ENCODE measurements at places on chromosomes 6 and 20.
A peak's percentile ranks its signal among the peaks of the same experiment; 100 is the strongest.

DNA sequence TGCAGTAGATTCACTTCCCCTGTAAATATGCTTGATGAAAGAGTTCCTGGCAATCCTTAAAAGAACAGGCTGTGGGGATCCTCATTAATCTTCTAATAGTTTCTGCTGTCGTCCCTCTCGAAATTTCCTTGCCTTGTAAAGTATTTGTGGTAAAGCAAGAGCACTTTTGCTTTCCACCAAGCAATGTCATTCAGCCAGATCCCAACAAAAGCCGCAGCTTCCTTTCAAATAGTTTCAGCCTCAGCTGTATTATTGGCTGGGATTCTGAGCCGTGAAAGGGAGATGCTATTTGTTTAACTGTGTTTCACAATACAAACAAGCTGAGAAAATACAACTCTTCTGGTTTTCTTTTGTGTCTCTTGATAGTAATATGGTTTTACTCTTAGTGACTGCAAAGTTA lies 48.9 kb upstream of the EPHA7 start:
- no peak for DNase-seq

DNA sequence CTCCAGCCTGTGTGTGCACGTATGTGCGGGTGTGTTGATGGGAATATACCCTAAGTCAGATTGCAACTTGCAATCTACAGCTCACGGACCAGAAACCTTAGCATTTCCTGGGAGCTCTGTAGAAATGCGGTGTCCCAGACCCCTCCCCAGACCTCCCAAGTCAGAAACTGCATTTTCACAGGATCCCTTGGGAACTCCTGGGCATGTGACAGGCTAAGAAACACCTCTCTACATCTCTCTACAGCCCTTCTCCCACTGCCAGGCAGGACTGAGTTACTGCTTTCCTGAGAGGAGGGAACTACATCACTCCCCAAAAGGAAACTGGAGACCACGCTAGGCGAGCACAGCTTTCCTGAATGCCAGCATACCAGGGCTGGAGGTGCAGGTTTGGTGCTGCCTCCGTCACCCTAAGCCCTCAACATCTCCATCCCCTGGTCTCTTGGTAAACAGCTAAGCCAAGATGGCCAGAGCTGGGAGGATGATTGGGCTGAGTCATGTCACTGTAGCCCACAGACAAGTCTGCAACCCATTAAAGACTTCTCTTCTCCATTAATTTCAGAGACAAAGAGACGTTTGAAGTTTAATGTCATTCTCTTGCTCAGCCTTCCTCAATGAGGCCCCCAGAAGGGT lies 194.4 kb downstream of the BMP7 start:
- DNase-seq, result no peak

DNA sequence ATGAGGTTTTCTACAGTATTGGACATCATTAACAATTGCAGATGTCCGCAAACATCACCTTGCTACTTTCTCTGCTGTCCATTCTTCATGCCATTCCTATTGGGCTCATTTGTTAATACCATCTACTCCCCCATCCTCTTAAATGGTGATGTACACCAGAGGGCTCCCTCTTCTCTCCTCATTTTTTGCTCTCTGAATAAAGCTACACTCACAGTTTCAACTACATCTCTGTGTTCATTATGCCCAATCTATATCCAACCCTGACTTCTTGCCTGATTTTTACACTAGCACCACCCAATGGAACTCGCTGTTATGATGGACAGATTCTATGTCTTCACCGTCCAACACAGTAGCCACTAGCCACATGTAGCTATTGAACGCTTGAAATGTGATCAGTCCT lies 288.1 kb upstream of the ID4 start:
- DNase-seq, result no peak

GRCh38 chr6:144156338-144156737 lies 6.0 kb downstream of the STX11 start:
- DNase-seq, result no peak

- DNase-seq, result peak; percentile 45
Measured at GRCh38 chr6:36933102-36933501, 21.4 kb upstream of the PI16 start.

DNA sequence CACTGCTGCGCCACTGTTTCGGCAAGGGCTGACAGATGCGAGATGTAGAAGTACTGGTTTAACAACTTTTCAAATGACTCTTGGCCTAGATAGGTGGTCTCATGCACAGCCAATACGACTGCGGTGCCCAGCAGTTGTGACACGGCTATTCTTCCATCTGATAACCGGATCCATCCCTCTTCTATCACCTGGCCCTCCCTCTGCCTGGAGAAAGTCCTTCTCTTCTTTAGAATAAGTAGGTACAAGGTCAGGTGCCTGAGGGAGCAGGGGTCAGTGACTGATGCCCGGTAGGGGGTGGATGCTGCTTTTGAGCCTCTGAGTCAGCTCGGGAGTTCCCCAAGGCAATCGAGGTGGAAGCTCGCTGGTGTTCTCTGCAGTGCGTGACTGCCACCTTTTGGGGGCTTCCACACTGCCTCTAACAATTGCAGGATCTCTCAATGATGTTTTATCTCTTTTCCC lies 166.8 kb upstream of the GRIK2 start:
- no peak for DNase-seq

DNA sequence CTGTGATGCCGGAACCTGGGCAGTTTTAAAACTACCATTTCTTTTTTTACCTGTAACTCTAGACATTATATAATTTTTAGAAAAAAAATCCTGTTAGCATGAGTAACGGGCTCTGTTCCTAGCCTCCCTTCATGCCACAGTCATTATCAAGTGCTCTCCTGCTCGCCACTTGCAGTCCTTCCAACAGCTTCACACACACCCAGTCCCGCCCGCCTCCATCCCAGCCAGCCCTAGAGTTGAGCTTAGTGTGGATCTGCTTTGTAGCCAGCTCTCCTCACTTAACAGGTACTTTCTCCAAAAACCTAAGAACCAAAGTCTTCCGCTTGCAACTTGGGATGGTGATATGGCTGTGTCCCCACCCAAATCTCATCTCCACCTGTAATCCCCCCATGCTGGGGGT lies 51.5 kb downstream of the EZR start:
- no peak for DNase-seq

DNA sequence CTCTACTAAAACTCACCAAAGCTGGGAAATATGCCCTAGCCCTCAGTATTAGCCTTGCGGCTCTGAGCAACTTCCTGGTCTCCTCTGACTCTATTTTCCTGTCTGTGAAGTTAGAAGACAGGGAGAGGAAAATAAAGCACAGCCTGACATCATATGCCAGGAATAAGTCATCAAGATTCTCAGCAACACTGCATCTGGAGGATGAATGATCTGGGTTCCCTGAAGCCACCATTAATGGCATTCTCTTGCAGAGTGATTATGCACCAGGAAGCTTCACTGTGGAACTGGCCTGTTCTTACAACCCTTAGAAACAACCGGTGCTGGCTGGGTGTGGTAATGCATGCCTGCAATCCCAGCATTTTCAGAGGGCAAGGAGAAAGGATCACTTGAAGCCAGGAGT lies 12.4 kb downstream of the ADGRF5 start:
- DNase-seq, result no peak

DNA sequence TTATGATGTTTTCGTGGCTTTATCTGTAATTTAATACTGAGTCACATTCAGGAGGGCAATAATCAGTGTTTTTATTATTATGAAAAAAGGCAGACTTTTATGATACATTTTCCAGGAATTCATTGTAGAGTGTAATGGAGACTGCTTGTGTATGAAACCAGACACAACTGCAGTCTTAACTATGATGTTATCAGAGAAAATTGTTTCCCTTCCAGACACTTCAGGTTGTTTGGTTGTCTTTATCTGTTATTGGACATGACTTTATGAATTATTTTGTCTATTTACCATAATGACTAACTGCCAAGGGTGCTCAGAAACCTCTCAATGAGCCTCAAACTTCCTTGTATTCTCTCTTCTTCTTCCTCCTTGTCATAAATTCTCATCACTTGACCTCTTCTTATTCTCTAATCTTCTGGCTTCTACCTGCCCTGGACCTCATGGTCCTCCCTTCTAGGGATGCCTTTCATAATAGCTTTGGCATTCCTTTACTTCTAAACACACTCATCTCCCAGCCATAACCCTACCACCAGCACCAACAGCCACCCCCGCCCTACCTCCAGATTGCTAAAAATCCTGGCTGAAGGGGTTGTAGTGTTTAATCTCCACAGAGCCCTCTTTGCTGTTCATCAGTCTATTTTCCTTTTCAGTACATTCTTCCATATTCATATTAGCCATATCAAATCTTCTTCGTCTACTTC lies 492.5 kb downstream of the CDKAL1 start:
- no peak for DNase-seq

GRCh38 chr6:104789770-104790190 lies 69.9 kb downstream of the HACE1 start:
- DNase-seq, result peak; percentile 30

DNA sequence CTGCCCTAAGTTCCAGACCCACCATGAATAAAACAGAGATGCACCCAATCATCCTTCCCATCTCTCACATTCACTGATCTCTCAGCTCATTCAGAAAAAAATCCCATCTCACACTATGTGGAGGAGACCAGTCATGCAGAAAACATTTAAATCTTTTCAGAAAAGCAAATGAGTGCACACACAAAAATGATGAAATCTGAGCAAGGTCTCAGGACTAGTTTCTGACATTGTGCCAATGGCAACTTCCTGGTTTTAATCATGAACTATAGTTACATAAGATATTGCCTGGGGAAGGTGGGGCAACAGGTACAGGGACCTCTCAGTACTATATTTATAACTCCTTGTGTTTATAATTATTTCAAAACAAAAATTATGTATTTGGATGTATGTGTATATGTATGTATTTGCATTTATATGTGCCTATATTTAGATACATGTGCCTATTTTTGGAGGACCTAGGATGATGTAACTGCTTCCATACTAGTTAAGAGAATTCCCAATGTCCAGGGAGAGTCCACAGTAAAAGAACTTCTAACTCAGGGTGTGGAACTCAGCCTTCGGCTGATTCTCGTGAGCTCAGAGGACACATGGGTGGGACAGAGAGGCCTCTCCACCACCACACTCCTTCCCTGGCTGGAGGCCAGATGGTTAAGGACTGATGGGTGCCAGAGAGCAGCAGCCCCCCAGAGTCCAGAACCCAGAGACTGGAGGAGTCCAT lies 71.7 kb upstream of the MAP3K4 start:
- peak; percentile 75 for DNase-seq

DNA sequence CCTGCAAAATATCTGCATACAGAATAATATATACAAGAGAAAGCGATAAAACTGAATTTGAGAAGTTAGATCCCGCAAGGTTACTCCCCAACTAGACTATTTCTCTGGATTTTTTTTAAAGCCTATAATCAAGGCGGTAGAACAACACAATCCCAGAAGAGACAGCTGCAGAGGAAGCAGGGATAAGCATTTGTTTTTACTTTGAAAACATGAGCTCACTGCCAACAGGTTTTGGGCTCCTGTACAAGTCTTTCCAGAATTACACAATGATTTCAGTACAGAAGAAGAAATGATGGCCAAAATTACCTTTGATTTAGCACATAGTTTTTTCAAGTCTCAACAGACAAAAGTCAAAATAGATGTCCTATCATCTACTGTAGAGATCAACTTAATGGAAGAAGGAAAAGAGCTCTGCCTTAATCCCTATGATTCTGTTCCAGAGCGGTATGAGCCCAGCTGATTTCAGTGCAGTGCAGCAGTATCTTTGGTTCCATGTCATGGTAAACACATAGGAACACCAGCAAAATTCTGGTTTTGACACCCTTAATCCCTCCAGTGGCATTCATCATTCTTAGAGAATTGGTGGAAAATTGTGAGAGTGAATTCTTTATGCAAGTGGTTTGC lies 304.3 kb downstream of the HDGFL1 start:
- DNase-seq, result peak; percentile 24

- no peak for DNase-seq
Measured at GRCh38 chr6:12293235-12293930, 3.2 kb downstream of the EDN1 start.

GRCh38 chr6:13367396-13367795 lies 39.1 kb upstream of the TBC1D7 start:
- no peak for DNase-seq

- DNase-seq, result no peak
Measured at GRCh38 chr6:150659046-150659763, 59.5 kb downstream of the PLEKHG1 start.
